WTC11 (cell line): ENCODE measurements at places on chromosomes 12 and 14. TPM values are rescaled to one million over a fixed set of nuclear protein-coding genes. Genes with fewer than 3 reads are reported as not detected.

TMPRSS12 gene
- total RNA-seq = not detected in 3 replicates

POTEM gene
- not detected in 3 replicates for total RNA-seq

RNASE3 gene
- total RNA-seq = not detected in 3 replicates

LYZ gene
- 1.0 to 1.5 TPM (median 1.1 TPM) in 3 replicates for total RNA-seq

MUCL1 gene
- total RNA-seq = not detected in 3 replicates

BCL7A gene
- 14.6 to 19.7 TPM (median 15.8 TPM) in 3 replicates for total RNA-seq

KRT77 gene
- total RNA-seq = not detected in 3 replicates

BCL2L14 gene
- 0.87 to 0.94 TPM (median 0.90 TPM) in 3 replicates for total RNA-seq

LRRC43 gene
- 0.21 to 0.64 TPM (median 0.22 TPM) in 3 replicates for total RNA-seq

SLCO1B1 gene
- 0.25 to 0.52 TPM (median 0.37 TPM) in 3 replicates for total RNA-seq

LRTM2 gene
- 0.30 to 0.66 TPM (median 0.34 TPM) in 3 replicates for total RNA-seq

CYP27B1 gene
- 2.1 to 3.2 TPM (median 2.8 TPM) in 3 replicates for total RNA-seq

ZDHHC22 gene
- total RNA-seq = 38.6 to 47.7 TPM (median 39.3 TPM) in 3 replicates

PPP4R4 gene
- 8.1 to 9.6 TPM (median 8.2 TPM) in 3 replicates for total RNA-seq

KCNK10 gene
- 0.53 to 0.96 TPM (median 0.87 TPM) in 3 replicates for total RNA-seq

NUAK1 gene
- total RNA-seq = 10.3 to 15.9 TPM (median 12.3 TPM) in 3 replicates

RNF41 gene
- total RNA-seq = 45.5 to 57.4 TPM (median 48.7 TPM) in 3 replicates

GLT8D2 gene
- total RNA-seq = 4.5 to 10.2 TPM (median 8.8 TPM) in 3 replicates

B3GNT4 gene
- total RNA-seq = 1.6 to 2.0 TPM (median 1.6 TPM) in 3 replicates

PCK2 gene
- 51.2 to 67.0 TPM (median 59.2 TPM) in 3 replicates for total RNA-seq

CLEC2D gene
- 6.2 to 9.8 TPM (median 7.1 TPM) in 3 replicates for total RNA-seq

SLC25A21 gene
- total RNA-seq = 3.8 to 8.2 TPM (median 6.0 TPM) in 3 replicates

SPTB gene
- total RNA-seq = 2.5 to 3.2 TPM (median 2.8 TPM) in 3 replicates

PTPRO gene
- total RNA-seq = 0.57 to 1.1 TPM (median 1.0 TPM) in 3 replicates

STXBP6 gene
- total RNA-seq = 3.2 to 4.2 TPM (median 3.5 TPM) in 3 replicates

PRR4 gene
- 0.87 to 2.7 TPM (median 1.6 TPM) in 3 replicates for total RNA-seq

KRT6B gene
- not detected in 3 replicates for total RNA-seq

TESPA1 gene
- total RNA-seq = 0.21 to 0.39 TPM (median 0.25 TPM) in 3 replicates

PKP2 gene
- 21.7 to 22.0 TPM (median 21.9 TPM) in 3 replicates for total RNA-seq

MNAT1 gene
- 55.2 to 59.0 TPM (median 56.0 TPM) in 3 replicates for total RNA-seq

IRAK3 gene
- total RNA-seq = 0.70 to 0.92 TPM (median 0.89 TPM) in 3 replicates

GPR162 gene
- 7.3 to 9.3 TPM (median 8.2 TPM) in 3 replicates for total RNA-seq

P2RX7 gene
- 0.21 to 0.55 TPM (median 0.55 TPM) in 3 replicates for total RNA-seq

KCNMB4 gene
- 21.5 to 23.3 TPM (median 21.5 TPM) in 3 replicates for total RNA-seq

ZNF839 gene
- total RNA-seq = 15.1 to 16.6 TPM (median 15.2 TPM) in 3 replicates

ENDOU gene
- not detected in 3 replicates for total RNA-seq

STAB2 gene
- 0.11 to 0.48 TPM (median 0.16 TPM) in 3 replicates for total RNA-seq

HCAR3 gene
- not detected in 3 replicates for total RNA-seq

GCH1 gene
- 9.2 to 10.3 TPM (median 9.8 TPM) in 3 replicates for total RNA-seq

TSHR gene
- total RNA-seq = 0.16 TPM in 1 of 3 replicates, not detected in the others

WNT5B gene
- total RNA-seq = 4.3 to 4.6 TPM (median 4.5 TPM) in 3 replicates

CDKN3 gene
- 55.4 to 62.0 TPM (median 57.0 TPM) in 3 replicates for total RNA-seq

KRT79 gene
- not detected in 3 replicates for total RNA-seq

HRK gene
- 1.4 to 3.5 TPM (median 1.6 TPM) in 3 replicates for total RNA-seq
